Stomach (tissue), 19 donors: ENCODE measurements at places on chromosomes 1 and 21. TPM values are rescaled to one million over a fixed set of nuclear protein-coding genes. Genes with fewer than 3 reads are reported as not detected.

The PGLYRP4 gene
- total RNA-seq: not detected

The SERINC2 gene
- 92.0 TPM for total RNA-seq

- H3K4me3 ChIP-seq: no peak overlapping the region
- no peaks in the 10 kb centered on the region for H3K36me3 ChIP-seq
- H3K27ac ChIP-seq: no peak overlapping the region
Observed at GRCh38 chr1:231190456-231190855, 28.6 kb downstream of the TRIM67 start.

DNA sequence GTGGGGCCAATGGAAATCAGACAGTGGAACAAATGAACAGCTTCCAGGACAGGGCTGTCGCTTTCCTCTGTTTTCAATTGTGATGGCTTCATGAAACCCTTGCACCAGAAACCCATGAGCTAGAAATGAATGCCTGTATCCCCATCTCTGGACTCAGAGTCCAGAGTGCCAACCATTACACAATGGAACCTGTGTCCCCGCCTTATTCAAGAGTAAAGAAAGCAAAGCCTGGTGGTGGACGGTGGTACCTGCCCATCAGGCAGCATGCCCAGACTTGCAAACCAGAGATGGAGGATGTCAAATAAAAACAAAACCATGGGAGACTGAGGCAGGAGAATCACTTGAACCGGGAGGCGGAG is 4.4 kb upstream of the CAPN2 start:
- peak overlapping the region; percentile 85 for H3K27ac ChIP-seq
- no peak overlapping the region for H3K4me3 ChIP-seq
- peak; percentile 62 for DNase-seq
- H3K36me3 ChIP-seq: no peaks in the 10 kb centered on the region

GRCh38 chr1:53276153-53276901 is 38.0 kb upstream of the MAGOH start:
- H3K27me3 ChIP-seq: no peaks in the 10 kb centered on the region
- H3K36me3 ChIP-seq: no peaks in the 10 kb centered on the region
- no peak overlapping the region for H3K27ac ChIP-seq
- DNase-seq: no peak

DNA sequence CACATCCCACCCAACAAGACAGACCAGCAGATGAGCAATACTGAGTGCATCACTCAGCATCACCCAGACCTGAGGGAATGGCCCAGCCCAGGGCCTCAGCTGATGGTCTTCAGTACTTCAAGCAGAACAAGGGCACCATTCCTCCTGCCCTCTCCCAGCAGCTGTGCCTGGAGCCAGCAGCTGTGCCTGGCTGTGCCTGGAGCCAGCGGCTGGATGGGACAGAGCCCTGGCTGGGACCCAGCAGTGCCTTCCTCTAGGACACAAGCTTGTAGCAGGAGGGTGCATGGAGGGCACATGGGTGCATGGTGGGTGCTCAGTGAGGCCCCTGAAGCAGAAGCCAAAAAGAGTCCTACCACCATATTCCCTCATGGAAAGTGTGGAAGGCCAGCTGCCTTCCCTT is 583.8 kb downstream of the NPHP4 start:
- H3K4me3 ChIP-seq: no peak overlapping the region
- no peak for DNase-seq
- no peak overlapping the region for H3K27ac ChIP-seq
- H3K4me1 ChIP-seq: no peaks in the 10 kb centered on the region
- no peaks in the 10 kb centered on the region for H3K27me3 ChIP-seq
- H3K36me3 ChIP-seq: no peaks in the 10 kb centered on the region

- H3K4me3 ChIP-seq: no peak overlapping the region
- no peaks in the 10 kb centered on the region for H3K4me1 ChIP-seq
- H3K27ac ChIP-seq: no peak overlapping the region
- H3K27me3 ChIP-seq: no peaks in the 10 kb centered on the region
- DNase-seq: no peak
Observed at GRCh38 chr21:40660461-40660860, 186.5 kb downstream of the DSCAM start.
